ENCODE measurements at places on chromosomes 7 and 10. TPM values are rescaled to one million over a fixed set of nuclear protein-coding genes. Genes with fewer than 3 reads are reported as not detected.

- no peak overlapping the region for H3K27ac ChIP-seq
- no peak for DNase-seq
- H3K27me3 ChIP-seq = no peaks in the 10 kb centered on the region
- H3K4me1 ChIP-seq = no peaks in the 10 kb centered on the region
Measured at GRCh38 chr10:108788891-108789290, 1134.4 kb downstream of the XPNPEP1 start.

DNA sequence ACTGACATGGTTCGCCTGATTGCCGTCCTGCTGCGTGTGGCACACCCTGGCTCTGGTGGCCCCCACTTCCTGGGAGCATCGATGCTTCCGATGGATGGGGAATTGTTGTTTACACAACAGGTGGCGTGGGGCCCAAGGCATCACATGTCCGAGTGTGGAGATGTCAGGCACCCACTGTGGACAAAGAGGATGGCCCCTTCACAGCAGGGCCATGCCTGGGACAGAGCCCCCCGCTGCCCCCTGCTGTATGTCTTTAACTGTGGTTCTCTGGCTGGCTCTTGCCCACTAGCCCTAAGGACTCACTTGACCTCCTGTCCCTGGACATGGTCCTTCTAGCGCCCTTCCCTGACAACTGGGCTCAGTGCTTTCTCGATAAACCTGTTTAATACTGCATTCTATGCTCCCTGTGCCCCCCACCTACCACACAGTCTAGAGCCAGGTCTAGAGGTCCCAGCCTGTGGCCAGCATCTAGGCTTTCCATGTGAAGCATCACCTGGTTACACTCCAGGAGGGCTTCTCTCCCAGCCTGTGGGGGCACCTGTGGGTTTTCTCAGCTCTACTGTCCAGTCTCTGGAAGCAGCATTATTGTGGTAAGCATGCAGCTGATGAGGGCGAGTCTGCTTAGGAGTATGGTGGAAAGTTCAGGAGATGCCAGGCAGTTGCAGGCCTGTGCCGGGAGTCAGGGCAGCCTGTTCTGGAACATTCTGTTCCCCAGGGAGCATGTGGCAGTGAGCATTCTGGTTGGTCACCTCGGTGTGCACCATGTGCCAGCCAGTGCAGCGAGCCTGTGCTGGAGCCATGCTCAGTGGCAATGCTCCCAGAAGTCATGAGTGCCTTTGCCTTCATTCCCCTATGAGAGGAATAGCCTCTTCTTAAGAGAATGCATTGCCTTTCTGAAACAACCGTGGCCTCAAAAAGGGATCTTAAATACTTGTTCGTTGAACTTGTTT, 10.4 kb downstream of the ADCY1 start:
- H3K36me3 ChIP-seq = no peaks in the 10 kb centered on the region
- H3K4me1 ChIP-seq = no peaks in the 10 kb centered on the region
- H3K27me3 ChIP-seq = no peaks in the 10 kb centered on the region
- no peak overlapping the region for H3K4me3 ChIP-seq

DNA sequence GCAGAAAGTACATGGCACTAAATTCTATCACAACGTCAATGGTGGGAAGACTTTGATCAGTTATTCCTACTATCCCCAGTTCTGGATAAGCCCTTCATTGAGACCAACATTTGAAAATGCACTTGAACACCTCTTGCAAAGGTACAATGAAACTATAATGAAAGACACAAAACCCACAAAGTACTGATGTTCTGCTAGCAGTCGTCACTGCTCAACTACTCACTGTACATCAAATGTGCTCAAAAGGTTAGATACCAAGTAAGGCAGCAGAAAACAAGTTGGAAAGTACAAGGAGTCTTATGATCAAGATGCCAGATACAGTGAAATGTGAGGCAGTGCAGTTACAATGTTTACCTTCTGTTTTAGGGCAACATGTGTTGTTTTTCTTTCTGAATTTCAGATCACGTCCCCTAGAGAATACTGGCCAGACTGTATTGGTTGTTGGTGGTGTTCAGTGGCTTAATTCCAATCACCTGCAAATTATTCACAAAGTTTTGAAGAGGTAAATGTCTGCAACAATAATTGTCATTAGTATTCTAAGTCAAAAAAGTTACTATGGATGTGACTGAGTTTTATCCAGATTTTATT, 62.4 kb upstream of the WNT16 start:
- H3K4me3 ChIP-seq = no peak overlapping the region
- no peaks in the 10 kb centered on the region for H3K4me1 ChIP-seq
- no peaks in the 10 kb centered on the region for H3K36me3 ChIP-seq
- no peak overlapping the region for H3K27ac ChIP-seq
- no peak for DNase-seq

DNA sequence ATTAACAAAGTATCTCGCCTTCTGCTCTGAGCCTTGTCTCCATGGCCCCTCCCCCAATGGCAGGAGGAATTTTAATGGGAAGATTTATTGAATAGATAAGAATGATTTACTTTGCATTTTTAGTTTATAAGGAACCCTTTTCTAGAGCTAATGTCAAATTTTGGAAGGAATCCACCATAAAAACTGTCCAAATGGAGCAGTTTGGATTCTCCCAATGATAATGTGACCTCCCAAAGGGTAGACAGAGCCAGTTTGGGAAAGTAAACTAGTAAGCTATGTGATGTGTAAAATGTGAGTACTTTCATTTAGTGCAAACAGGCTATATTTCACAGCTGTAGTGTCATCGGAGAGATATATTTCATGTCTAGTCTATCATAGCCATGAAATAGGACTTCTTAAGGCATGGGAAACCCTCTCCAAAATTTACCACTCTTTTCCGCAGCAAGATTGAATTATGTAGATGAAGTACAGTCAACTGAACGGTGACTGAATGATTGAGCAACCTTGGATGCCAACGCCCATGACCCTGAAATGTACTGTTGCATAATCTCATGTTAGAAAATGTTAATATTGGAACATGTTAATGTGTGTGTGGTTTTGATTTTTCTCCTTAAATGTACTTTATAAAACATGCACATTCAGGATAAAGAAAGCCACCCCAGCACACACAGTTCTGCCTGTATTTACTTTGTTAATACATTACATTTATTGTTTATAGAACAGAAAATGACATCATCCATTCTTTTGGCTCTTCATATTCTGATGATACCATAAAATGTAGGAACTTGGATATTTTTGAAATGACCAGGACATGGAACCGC, 140.6 kb downstream of the NRP1 start:
- H3K27me3 ChIP-seq = no peaks in the 10 kb centered on the region
- peaks cover 42% of the 10 kb centered on the region for H3K4me1 ChIP-seq
- DNase-seq = no peak

DNA sequence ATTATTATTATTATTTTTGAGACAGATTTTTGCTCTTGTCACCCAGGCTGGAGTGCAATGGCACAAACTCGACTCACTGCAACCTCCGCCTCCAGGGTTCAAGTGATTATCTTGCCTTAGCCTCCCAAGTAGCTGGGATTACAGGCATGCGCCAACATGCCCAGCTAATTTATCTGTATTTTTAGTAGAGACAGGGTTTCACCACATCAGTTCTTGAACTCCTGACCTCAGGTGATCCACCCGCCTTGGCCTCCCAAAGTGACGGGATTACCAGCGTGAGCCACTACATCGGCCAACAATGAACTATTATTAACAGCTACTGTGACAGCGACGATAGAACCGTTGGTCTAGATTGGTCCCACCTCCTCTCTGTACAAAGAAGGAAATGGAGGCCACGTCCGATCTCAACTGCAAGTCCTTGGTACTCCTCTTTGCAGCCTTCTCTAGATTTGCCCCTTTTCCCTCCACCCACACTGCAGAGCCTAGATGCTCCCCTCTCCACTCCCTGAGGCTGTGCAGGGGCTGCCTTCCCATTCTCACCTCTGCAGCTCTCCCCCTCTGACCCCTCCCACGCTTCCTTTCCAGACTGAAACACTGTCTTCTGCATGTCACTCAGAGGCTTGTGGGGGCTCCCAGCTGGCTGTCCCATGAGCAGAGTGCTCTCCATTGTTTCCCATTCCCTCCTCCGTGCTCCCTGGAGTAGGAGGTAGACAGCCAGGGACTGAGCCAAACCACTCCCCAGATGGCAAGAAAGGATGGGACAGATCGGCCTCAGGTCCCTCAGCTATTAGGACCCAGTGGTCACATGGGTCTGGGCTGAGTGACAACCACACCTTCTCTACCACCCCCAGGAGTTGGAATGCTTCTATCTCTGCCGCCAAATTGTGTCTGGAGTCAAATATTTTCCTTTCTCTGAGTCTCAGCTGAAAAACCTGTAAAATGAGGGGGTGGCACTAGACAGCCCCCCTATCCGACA, 2.3 kb downstream of the LOXL4 start:
- no peak for DNase-seq
- peaks cover 27% of the 10 kb centered on the region for H3K36me3 ChIP-seq
- H3K27me3 ChIP-seq = no peaks in the 10 kb centered on the region

DNA sequence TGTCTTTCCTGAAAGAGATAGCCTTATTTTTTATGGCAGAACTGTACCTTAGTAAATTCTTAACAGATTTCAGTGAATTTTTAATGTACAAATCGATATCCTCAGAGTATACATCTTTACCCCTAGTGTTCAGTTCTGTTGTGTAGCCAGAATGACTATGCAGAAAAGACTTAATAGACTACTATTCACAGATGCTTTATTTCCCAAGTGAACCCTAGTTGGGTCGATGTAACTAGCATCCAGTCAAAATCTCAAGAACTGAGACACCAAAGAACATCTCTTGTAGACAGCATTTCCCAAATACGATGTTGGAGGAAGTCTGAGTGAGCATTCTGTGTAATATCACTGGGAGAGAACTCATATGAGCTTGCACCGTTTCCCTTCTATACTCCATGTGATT, 1.5 kb downstream of the AKR1C3 start:
- H3K27ac ChIP-seq = no peak overlapping the region
- DNase-seq = peak; percentile 22
- H3K36me3 ChIP-seq = no peaks in the 10 kb centered on the region
- peaks cover 5% of the 10 kb centered on the region for H3K4me1 ChIP-seq
- no peaks in the 10 kb centered on the region for H3K27me3 ChIP-seq

Gene SFTPA1
- total RNA-seq = not detected

Gene WNT8B
- not detected for total RNA-seq

Gene PRDX3
- 119 TPM for total RNA-seq

DNA sequence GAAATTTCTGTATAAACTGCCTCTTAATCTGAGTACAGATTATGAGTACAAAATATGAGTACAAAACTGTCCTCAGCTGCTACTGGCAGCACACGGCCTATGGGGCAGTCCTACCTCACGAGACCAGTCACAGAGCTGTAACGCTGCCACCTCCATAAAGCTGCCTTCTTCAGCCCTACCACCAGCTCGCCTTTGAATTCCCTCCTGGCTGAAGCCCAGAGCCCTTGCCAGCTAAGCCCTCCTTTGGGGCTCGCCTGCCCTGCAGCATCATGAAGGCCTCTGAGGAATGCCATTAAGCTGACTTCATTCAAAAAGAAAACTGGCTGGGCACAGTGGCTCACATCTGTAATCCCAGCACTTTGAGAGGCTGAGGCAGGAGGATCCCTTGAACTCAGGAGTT, 180.0 kb upstream of the SH2B2 start:
- no peak overlapping the region for H3K27ac ChIP-seq
- DNase-seq = peak; percentile 87
- no peaks in the 10 kb centered on the region for H3K27me3 ChIP-seq
- peaks cover 20% of the 10 kb centered on the region for H3K36me3 ChIP-seq
- no peak overlapping the region for H3K4me3 ChIP-seq
- no peaks in the 10 kb centered on the region for H3K4me1 ChIP-seq

Gene DPP6
- not detected for total RNA-seq

GRCh38 chr10:92829042-92829785, 19.1 kb upstream of the EXOC6 start:
- no peaks in the 10 kb centered on the region for H3K4me1 ChIP-seq
- DNase-seq = no peak
- no peaks in the 10 kb centered on the region for H3K27me3 ChIP-seq
- H3K27ac ChIP-seq = no peak overlapping the region
- H3K36me3 ChIP-seq = no peaks in the 10 kb centered on the region

GRCh38 chr10:125871338-125871737, 9.8 kb downstream of the DHX32 start:
- H3K4me3 ChIP-seq = no peak overlapping the region
- peak; percentile 73 for DNase-seq
- peaks cover 3% of the 10 kb centered on the region for H3K4me1 ChIP-seq
- H3K27me3 ChIP-seq = no peaks in the 10 kb centered on the region
- H3K36me3 ChIP-seq = peaks cover 10% of the 10 kb centered on the region
- H3K27ac ChIP-seq = no peak overlapping the region

DNA sequence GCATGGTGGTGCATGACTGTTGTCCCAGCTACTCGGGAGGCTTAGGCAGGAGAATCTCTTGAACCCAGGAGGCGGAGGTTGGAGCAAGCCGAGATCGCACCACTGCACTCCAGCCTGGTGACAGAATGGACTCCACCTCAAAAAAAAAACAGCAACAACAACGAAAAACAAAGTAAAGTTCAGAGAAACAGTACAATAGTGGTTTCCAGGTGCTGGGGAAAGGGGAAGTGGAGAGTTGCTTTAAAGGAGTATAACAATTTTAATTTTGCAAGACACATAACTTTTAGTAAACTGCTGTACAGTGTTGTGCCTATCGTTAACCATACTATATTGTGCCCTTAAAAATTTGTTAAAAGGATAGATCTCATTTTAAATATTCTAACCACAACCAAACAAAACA, 662.7 kb upstream of the POT1 start:
- H3K27ac ChIP-seq = no peak overlapping the region
- H3K4me1 ChIP-seq = no peaks in the 10 kb centered on the region
- H3K36me3 ChIP-seq = no peaks in the 10 kb centered on the region
- no peaks in the 10 kb centered on the region for H3K27me3 ChIP-seq
- no peak for DNase-seq

Gene MOGAT3
- not detected for total RNA-seq

GRCh38 chr10:62708569-62708968, 96.0 kb upstream of the ADO start:
- H3K27me3 ChIP-seq = peaks cover 13% of the 10 kb centered on the region
- no peak overlapping the region for H3K4me3 ChIP-seq
- H3K4me1 ChIP-seq = no peaks in the 10 kb centered on the region
- DNase-seq = no peak

GRCh38 chr10:115939101-115939854, 333.7 kb downstream of the GFRA1 start:
- no peaks in the 10 kb centered on the region for H3K36me3 ChIP-seq
- H3K27me3 ChIP-seq = no peaks in the 10 kb centered on the region
- no peak overlapping the region for H3K4me3 ChIP-seq
- peaks cover 43% of the 10 kb centered on the region for H3K4me1 ChIP-seq

DNA sequence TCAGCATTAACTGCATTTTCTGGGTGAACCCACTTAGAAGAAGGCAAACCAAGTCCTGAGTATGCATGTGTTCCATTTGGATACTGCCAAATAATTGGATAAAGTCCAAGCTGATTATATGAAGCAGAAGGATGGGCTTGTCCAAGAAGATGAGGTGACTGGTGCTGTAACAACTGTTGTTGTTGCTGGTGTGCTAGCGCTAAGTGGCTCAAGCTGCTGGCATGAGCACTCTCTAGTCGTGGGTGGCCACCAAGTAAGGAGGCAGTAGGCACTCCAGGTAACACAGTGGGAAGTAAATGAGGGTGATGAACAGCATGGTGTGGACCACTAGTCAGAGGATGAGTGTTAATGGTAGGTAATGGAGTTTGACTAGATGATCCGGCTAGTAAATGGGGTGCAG, 80.4 kb downstream of the NRBF2 start:
- no peaks in the 10 kb centered on the region for H3K27me3 ChIP-seq
- no peak overlapping the region for H3K27ac ChIP-seq
- peaks cover 46% of the 10 kb centered on the region for H3K4me1 ChIP-seq
- H3K36me3 ChIP-seq = peaks cover 35% of the 10 kb centered on the region
- DNase-seq = no peak

Gene DMBT1
- total RNA-seq = 0.29 TPM

Measured in osteoblast (primary cell).